Stimulated activated CD8-positive, alpha-beta memory T cell treated with anti-CD3 and anti-CD28 coated beads, Interleukin-4, amount 100 ng/mL, for 48 hours (primary cell): ENCODE measurements at places on chromosomes 5 and 9.

DNA sequence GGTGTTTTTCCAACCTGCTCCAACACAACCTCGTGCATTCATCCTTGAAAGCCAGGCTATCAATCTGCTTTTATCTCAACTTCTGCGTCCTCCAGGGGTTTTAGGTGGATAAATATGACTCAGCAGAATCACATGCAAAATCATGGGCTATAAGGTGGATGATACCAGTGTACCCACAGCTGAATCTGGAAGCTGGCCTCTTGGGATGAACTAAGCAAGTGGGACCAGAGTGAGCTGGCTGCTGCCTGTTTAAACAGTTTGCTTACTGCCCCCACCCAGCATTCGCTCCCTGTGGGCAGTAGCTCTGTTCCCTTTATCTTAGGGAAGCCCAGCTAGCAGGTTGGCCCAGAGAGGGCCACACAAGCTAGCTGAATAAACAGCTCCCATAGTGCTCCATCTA lies 194.0 kb downstream of the CRB2 start:
- no peak for DNase-seq

- DNase-seq, result no peak
These were observed 25.4 kb downstream of the HMHB1 start for GRCh38 chr5:143837306-143837848.

DNA sequence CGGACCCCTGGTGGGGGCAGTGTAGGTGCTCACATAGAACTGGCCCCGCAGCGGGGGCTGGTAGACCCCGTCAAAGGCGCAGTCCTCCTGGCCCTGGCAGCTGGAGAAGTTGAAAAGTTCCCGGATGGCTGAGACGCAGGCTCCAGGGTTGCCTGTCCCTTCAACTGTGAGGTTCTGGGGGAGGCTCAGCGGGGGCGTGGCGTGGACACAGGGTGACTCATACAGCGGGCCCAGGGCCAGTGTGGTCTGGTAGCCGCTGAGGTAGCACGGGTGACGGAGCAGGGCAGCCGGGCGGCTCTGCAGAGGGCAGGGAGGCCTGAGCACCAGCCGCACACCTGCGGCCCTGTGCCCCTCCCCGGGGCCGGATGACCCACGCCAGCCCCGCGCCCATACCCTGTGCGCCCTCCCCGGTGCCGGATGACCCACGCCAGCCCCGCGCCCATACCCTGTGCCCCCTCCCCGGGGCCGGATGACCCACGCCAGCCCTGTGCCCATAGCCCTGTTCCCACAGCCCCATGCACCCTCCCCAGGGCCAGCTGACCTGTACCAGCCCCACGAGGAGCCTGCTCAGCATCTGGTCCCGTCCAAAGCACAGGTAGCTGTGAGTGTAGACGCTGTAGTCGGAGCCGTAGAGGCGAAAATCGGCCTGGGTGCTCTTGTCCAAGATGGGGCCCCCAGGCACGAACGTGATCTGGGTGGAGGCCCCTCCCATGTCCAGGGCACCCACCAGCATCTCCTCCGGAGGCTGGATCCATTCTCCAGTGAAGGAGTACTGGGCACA lies 5.0 kb downstream of the ENTPD8 start:
- DNase-seq, result no peak

DNA sequence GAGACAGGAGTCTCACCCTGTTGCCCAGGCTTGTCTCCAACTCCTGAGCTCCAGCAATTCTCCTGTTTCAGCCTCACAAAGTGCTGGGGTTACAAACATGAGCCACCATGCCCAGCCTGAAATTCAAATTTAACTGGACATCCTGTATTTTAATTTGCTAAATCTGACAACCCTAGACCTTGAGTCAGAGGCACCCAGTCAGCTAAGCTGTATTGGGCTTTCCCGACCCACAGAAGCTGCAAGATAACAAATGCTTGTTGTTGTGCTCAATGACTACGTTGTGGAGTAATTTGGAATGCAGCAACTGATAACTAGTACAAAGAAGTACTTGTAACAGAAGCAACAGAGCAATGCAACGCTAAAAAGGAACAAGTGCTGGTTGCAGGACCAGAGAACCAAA lies 533.1 kb downstream of the NTRK2 start:
- DNase-seq, result no peak

- DNase-seq, result no peak
These were observed 21.5 kb downstream of the SLC6A7 start for GRCh38 chr5:150211156-150212030.

DNA sequence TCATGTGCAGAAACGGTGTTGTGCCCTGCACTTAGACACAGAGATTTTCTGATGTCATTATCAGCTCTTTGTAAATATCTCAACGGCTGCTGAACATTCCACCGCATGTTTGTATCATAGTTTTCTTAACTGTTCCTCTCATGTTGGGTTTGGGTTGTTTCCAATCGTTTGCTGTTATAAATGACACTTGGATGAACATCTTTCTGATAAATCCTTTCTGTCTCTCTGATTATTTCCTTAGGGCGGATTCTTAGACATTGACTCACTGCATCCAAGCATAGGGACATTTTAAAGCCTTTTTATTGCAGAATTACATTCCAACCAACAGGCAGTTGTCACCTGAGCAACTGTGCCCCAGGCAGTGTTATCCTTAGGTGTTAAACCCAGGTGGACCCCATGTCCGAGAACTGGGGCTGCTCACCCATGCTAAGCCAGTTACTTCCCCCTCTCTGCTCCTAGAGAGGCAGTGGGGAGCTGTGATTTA lies 28.5 kb downstream of the COL5A1 start:
- no peak for DNase-seq

GRCh38 chr9:86005253-86005775 lies 64.4 kb downstream of the NAA35 start:
- DNase-seq, result no peak
